HuH-7.5 (cell line): ENCODE measurements at places on chromosomes 4 and X.

GRCh38 chr4:36243355-36244256 is 708 bp downstream of the ARAP2 start:
- DNase-seq: peak; percentile 20

DNA sequence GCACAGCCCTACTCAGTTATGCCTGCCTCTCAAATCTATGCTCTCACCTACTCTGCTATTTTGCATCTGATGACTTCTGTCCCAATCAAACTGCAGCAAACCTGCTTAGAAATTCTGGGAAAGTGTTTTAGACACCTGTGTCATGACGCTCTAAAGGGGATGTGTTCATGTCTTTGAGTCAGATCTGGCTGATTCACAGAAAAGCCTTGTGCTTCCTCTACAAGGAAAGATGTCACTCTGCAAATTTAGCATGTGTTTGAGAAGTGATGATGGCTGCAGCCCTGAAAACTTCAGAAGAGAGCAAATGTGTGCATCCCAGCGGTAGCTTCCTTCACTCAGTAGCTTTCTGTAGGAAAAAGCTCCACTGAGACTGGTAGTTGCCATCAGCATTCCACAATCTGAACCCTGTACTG is 235.4 kb downstream of the MGST2 start:
- DNase-seq: no peak

GRCh38 chrX:19342331-19342906 is 1.3 kb upstream of the PDHA1 start:
- no peak for DNase-seq

DNA sequence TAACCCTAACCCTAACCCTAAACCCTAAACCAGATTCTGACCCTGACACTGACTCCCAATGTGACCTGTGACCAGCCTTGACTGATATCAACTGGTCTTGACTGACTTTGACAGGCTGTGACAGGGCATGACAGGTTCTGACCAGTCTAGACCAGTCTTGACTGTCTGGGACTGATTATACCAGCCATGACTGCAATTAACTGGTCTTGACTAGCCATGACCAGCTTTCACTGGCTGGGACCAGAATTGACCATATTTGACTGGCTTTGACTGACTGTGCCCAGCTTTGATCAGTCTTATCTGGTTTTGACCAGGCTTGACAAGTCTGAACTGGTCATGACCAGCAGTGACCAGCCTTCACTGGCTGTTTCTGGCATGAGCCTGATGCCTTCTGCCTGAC is 95.5 kb downstream of the BMP15 start:
- DNase-seq: no peak
